H1 (cell line): ENCODE measurements at places on chromosomes 16 and 17. TPM values are rescaled to one million over a fixed set of nuclear protein-coding genes. Genes with fewer than 3 reads are reported as not detected.

DNA sequence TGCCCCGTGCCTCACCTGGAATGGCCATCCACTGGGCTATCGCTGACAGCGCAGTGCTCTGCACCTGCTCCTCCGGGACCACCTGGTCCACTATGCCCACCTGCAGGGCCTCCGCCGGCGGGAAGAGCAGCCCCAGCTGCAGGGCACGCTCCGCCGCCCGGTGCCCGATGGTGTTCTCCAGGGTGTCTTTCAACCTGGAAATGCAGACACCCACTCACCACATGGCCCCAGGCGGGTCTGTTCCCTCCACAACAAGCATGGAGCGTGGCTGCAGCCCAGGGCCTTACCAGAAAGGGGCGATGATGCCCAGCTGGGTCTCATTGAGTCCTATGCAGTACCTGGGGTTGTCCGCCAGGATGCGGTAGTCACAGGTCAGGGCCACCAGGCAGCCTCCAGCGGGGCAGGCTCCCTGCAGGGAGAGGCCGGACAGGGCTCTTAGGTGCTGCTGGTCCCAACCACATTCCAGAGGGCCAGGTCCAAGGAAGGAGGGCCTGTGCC lies 6.8 kb downstream of the DNASE1L2 start:
- no peak for DNase-seq

DNA sequence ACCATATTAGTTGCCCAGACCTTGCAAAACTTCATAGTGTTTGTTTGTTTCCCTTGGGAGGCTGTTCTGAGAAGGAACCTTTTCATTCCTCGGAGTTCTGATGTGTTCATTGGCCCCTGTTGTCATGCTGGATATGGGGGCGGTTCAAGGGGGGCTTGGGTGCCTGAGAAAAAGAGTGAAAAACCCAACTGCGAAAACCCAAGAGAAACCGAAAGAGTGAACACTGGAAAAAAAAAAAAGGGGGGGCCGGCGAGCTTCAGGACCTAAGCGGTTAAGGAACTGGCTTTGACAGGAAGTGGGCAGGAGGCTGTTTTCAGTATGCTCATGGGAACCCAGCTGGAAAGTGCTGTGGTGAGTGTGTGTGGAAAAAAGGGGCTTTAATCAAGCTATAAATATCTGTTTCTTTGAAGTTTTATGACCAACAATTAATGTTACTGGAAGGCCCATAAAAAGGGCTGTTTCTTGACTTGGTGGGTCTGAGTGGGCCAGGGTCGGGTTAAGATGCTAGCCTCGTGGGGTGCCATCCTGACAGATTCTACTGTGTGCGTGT lies 510.7 kb downstream of the MAF start:
- DNase-seq: no peak

DNA sequence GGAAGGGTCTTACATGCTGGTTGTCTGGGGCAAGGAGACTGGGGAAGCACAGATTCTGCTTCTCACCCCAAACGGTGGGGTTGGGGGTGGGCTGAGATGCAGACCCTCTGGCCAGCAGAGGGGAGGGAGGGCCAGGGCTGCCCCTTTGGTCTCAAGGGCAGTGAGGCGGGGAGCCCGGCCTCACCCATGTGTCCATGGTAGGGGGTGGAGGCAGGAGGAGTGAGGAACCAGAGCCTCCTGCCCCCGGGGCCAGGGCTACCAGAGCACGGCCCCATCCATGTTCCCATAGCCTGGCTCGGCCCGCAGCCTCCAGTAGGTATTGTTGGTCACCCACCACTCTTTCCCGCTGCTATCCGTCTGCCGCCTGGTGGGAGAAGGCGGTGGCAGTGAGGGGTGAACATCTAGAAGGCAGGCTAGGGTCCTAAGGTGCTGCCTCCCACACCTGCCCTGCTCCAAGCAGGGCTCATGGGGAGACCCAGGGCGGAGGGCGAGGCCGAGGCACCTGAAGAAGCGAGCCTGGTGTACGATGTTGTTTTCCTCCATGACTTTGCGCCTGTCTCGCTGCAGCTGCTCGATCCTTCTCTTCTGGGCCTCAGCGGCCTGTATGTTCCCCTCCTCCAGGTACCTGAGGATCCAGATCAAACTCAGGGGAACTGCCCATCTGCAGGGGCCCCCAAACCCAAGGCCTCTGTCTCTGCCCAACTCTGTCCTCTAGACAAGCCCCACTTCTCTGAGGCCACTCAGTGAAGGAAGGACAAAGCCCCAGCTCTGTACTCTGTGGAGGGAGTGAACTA lies 13.4 kb downstream of the OSBPL7 start:
- DNase-seq: no peak

- peak; percentile 84 for DNase-seq
These were observed 6.0 kb downstream of the MTSS2 start for GRCh38 chr16:70679671-70680494.

DNA sequence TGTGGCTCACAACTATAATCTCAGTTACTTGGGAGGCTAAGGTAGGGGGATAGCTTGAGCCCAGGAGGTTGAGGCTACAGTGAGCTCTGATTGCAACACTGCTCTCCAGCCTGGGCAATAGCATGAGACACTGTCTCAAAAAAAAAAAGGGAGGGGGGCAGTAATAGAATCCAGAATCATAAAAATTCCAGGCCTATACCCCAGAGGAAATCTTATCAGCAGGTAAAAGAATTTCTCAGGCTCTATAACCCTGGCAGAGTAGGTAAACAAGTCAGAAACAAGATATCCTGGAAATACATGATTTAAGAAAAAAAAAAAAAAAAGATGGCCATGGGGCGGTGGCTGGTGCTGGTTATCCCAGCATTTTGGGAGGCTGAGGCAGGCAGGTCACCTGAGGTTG lies 12.9 kb downstream of the SPAG9 start:
- DNase-seq: no peak

DNA sequence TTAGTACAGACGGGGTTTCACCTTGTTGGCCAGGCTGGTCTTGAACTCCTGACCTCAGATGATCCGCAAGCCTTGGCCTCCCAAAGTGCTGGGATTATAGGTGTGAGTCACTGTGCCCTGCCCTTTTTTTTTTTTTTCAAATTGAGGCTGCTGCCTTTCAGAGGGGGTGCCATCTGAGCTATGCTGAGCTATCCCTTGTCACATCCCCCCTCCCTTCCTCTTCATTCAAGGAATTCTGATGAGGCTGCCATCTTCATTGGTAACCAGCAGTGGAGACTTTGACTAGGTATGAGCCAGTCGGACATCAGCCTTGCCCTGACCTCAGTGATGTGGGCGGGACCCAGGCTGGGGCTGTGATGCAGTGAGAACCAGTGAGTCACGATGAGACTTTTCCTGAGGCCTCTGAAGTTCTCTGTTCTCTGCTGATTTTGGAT lies 24.4 kb upstream of the GPT2 start:
- no peak for DNase-seq

DNA sequence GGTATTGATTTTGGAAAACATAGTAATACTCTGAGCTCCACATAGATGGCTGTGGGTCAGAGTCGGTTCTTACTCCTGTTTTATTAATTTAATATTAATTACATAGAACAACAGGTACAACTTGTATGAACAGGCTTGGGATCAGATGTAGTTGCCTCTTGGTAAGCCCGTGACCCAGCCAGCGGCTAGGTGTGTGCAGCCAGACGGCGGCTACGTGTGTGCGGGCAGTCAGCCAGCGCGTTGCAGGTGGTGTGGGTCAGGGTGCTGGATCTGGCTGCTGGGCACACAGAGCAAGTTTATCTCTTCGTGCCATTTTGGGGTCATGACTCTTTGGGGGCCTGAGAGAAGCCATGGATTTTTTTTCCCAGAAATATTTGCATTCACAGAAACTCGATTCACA lies 30.3 kb downstream of the DBNDD1 start:
- no peak for DNase-seq

- DNase-seq: peak; percentile 50
These were observed 83.7 kb downstream of the N4BP1 start for GRCh38 chr16:48526058-48526957.

- DNase-seq: no peak
These were observed 2.6 kb downstream of the HOXB3 start for GRCh38 chr17:48587276-48588073.

GRCh38 chr16:31430380-31431052 lies 2.4 kb upstream of the COX6A2 start:
- DNase-seq: no peak

- no peak for DNase-seq
These were observed 6.6 kb downstream of the IGF2BP1 start for GRCh38 chr17:49003557-49004511.

GRCh38 chr17:61475726-61476125 lies 23.5 kb downstream of the TBX4 start:
- no peak for DNase-seq

DNA sequence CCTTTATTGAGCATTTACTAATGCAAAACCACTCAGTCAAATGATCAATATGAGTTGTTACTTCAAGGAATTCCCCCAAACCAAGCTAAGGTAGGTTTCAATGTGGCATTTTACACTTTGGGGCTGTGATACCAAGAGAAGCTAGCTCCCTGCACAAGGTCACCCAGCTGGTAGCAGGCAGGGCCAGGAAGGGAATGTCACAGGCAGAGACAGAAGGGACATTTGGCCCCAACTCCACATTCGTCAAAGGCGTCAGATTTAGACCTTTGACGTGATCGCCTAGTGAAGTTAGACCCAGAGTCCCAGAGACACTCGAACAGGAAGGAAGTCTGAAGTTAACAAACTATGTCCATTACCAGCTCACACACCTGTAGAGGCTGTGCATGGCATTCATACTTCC lies 5.5 kb upstream of the SMG1 start:
- DNase-seq: no peak

DNA sequence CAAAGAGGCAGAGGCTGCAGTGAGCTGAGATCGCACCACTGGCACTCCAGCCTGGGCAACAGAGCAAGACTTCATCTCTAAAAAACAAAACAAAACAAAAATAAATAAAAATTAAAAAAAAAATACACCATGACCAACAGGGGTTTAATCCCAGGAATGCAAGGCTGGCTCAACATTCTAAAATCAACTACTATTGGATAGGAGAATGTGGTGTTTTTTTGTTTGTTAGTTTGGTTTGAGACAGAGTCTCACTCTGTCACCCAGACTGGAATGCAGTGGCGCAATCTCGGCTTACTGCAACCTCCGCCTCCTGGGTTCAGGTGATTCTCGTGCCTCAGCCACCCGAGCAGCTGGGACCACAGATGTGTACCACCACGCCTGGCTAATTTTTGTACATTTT lies 19.9 kb downstream of the GFOD2 start:
- DNase-seq: no peak

GRCh38 chr16:1535391-1536291 lies 2.2 kb downstream of the TMEM204 start:
- DNase-seq: no peak

Gene CIITA
- total RNA-seq: 0.06 and 0.07 TPM in 2 replicates

Gene CX3CL1
- total RNA-seq: 1.4 and 1.9 TPM in 2 replicates
